ENCODE measurements at places on chromosomes 2 and 18.

GRCh38 chr2:182482511-182482910 lies 55.7 kb upstream of the PDE1A start:
- DNase-seq = no peak

DNA sequence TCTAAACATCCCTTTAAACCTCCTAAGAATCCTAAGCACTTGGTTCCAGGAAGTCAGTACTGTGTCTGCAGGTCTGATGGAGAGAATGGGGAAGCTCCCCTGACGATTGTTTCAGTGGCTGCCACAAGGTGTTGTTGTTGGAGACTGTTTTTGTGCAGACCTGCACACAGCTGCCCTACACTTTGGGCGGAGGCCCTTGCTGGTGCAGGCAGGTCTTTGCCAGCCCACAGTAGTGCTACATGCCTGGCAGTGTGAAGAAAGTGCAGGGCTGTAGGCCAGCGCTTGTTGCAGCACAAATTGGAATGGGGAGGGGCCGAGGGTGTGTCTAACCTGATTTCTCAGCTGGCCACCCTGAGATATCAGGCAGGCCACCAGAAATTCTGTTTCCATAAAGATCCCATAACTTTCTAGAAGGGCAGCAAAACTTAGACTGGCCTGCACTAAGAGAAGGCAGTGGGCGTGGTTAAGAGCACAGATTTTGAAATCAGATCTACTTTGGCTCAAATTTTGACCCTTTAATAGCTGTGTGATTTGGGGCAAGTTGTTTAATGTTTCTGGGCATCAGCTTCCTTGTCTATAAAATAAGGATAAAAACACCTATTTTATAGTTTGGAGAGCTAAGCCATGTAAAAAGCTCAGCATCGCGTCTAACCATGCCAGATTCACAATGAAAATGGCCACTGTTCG lies 83.7 kb upstream of the SLC1A4 start:
- no peak for DNase-seq

DNA sequence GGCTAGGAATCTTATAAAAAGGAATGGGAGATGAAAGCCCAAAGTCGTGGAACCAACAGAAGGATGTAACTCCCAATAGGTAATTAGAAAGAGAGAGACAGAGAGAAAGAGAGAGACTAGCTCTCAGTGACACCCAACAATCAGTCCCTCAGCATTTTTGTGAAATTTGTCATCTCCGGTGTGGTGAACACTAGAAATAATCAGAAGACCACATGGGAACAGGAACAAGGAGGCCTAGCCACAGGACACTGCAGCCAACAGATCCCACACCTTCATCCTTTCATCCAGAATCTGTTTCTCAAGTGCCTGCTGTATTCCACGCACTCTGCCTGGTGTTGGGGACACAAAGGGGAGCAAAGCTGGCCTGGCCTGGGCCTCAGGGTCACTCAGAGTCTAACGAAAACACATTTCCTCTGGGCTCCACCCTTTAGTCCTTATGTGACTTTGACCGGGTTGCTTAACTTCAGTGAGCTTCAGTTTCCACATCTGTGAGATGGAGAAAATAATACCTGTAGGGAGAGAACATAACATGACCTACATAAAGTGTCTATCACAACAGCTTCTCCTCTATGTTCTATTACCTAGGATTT lies 53.1 kb downstream of the EHD3 start:
- no peak for DNase-seq

GRCh38 chr2:147375073-147375472 lies 469.8 kb upstream of the ACVR2A start:
- DNase-seq = no peak

DNA sequence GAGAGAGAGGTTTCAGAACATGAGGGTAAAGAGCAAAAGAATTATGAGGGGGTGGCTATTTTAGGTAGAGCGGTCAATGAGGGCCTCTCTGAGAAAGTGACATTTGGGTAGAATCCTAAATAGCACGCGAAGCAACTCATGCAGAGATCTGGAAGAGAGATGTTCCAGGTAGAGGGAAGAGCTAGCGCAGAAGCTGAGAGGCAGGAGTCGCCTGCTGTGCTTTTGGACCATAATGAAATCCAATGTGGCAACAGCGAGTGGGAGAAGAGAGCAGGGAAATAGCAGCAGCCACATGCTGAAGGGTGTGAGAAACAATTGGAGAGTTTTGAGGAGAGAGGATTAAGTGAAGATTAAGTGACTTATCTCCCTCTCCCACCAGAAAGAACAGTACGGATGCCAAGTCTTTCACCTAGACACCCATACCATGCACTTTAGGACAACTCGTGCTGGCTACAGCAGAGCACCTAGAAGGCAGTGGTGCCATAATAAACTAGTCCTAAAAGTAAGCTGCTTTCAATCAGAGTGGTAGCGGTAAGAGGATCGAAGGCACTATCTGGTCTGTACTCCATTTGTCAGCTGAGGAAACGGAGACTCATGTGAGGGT lies 129.7 kb downstream of the LRP2 start:
- no peak for DNase-seq

DNA sequence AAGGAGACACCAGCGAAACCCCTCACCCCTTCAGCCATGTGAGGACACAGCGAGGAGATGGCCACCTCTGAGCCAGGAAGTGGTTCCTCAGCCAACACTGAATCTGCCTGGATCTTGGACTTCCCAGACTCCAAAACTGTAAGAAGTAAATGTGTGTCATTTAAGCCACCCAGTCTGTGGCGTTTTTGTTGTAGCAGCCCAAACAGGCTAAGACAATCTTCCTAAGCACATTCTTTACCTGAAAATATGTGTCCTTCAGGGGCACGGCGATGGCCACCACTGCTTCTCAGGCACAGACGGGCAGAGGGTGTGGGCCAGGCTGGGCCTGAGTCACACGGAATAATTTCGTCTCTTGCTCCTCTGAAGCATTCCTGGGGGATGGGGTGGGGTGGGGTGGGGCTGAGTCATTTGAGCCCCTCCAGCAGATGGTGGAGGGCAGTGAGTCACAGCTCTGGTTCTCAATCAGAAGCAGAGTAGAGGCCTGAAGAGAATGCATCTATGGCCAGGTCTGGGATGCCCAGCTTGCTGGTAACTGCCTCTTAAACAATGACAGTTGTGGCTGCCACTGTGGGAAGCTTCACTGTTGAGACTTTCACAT lies 142.4 kb downstream of the CAPN13 start:
- no peak for DNase-seq

GRCh38 chr2:96951125-96951654 lies 35.2 kb downstream of the FAM178B start:
- DNase-seq = peak; percentile 81

- DNase-seq = no peak
Observed at GRCh38 chr18:10850840-10851239, 298.5 kb downstream of the PIEZO2 start.

- no peak for DNase-seq
Observed at GRCh38 chr2:197472166-197472565, 18.8 kb downstream of the COQ10B start.

DNA sequence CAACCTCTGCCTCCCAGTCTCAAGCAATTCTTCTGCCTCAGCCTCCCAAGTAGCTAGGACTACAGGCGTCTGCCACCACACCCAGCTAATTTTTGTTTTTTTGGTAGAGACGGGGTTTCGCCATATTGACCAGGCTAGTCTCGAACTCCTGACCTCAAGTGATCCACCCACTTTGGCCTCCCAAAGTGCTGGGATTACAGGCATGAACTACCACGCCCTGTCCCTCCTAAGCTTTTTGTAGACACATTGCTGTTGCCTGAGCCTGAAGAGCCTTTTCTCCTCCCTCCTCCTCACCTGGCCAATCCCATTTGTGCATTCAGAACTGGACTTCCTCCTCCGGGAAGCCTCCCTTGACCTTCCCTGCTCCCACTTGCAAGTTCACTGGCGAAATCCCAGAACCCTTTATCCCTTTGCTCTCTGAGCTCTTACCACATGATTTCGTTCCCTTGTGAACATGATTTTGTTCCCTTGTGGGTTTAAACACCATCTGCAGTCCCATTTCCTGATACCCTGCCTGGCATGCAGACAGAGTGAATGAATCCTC lies 2.6 kb downstream of the C2orf72 start:
- no peak for DNase-seq

DNA sequence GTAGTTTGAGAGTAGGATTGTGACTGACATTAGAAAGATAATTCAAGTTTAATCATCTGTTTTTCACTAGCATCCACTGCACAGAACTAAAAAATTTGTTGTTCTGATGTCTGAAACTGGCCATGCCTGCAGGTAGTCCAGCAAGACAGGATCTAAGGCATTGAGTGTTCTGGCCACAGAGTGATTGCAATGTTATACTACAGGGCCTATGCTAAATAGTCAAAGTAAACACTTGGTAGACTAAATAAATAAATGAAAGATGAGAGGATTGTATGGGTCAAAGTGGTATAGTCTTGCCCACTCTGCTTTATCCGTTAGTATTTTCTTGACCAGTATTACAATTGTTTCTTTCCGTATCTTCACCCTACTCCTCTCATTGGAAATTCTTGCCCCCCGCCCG lies 27.6 kb upstream of the FANCL start:
- no peak for DNase-seq

GRCh38 chr2:44324971-44325426 lies 36.3 kb downstream of the PREPL start:
- DNase-seq = no peak

DNA sequence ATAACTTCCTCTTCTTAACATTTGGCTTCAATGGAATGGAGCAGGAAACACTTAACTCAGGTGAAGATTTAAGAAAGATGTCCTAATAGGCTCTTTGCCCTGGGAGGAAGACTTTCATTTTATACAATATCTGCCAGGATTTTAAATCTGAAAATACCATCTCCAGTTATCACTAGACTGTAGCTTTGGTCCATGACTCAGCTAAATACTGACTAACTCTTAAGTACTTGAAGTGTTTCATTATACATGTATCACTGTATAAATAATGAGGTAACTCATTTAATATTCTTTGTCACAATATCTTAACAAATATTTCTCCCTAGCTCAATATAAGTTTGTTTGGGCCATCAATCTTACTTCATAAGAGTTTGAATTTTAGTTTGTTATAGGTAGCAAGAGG lies 34.7 kb downstream of the RBKS start:
- no peak for DNase-seq

DNA sequence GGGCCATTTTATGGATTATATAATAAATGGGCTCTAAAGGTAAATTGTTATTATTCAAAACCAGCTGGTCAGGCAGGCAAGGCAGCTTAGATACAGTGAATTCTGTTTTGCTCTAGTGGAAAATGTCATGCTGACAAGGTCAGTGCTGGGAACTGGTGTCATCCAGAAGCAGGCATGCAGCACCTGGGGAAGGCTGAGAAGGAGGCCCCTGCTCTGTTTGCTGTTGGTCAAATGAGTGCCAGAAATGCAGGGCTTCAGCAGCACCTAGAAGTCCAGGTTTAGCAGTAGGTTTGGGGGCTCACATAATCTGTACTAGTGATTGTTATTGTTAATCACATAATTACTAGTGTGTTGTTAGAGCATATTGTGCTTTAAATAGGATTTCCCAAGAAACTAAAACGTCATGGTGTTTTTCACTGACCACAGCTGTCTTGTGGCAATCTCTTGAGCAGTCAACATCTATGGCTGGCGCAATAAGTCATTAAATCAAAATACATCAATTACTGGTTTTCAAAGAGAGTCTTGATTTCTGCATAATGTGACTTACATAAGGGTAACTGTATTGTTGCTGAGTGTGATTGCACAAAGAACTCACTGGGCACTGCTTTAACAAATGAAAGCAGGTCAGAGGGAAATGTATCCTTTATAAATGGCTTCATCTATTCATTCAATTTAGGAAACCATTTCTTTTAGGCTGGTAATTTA lies 99.1 kb downstream of the MYO3B start:
- no peak for DNase-seq

DNA sequence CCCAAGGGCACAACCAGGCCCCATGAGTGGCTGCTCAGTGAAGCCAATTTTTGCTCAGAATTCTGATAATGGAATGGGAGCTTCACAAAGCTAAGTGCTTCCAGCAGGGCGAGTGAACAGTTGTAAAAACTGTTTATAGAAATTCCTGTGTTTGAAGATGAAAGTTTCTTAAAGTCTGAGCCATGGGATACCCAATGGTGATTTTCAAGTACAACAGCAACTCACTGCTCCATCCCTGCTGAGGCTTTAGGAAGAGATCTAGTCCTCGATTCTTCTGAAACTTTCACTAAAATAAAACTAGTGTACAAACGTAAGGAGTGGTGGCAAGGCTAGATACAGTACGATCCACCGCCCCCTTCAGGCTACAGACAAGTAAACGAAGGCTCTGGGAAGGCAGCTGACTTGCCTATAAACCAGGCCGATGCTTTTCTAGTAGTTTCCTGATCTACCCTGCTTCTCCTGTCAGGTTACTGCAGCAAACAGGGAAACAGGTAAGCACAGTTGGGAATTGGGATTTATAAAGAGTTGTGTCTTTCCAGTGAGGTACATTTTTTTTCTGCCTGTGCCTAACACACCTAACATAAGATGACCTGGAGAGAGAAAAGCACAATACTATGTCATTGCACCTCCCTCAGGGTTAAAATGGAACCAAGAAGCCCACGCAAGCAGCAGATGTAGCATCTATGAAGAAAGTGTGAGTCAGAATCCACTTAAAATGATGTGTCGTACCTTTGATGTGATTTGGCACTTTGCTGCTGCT lies 108.7 kb downstream of the UXS1 start:
- DNase-seq = peak; percentile 77

DNA sequence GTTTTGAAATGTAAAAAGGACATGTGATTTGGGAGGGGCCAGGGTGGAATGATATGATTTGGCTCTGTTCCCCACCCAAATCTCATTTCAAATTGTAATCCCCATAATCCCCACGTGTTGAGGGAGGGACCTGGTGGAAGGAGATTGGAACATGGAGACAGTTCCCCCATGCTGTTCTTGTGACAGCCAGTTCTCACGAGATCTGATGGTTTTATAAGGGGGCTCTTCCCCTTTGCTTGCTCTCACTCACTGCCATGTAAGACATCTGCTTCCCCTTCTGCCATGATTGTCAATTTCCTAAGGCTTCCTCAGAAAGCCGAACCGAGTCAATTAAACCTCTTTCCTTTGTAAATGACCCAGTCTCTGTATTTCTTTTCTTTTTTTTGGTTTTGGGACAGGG lies 39.2 kb downstream of the FECH start:
- DNase-seq = no peak

DNA sequence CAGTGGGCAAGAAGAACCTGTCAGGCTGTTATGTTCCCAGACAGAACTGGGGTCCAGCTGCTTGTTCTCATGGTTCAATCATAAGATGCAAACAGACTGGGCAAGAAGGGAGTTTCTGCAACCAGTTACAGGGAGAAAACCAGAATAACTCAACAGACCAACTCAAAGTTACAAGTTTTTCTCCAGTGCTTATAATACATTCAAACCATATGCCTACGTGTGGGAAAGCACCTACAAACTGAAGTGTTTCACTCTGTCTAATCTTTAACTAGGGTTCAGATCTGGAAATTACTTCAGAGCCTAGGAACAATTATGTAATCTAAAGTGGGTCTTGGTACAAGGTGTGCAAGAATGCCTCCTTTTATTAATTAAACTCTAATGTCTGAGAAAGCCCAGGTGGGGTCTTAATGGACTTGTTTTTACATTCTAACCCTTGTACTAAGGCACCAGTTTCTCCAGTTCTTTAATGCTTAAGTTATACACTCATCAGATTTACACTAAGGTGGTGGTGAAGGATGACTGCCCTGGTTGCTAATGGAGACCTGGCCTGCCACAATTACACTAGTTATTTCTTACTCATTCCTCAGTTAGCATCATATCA lies 951.9 kb downstream of the TSN start:
- no peak for DNase-seq
